ENCODE measurements at places on chromosomes 11 and 22.

DNA sequence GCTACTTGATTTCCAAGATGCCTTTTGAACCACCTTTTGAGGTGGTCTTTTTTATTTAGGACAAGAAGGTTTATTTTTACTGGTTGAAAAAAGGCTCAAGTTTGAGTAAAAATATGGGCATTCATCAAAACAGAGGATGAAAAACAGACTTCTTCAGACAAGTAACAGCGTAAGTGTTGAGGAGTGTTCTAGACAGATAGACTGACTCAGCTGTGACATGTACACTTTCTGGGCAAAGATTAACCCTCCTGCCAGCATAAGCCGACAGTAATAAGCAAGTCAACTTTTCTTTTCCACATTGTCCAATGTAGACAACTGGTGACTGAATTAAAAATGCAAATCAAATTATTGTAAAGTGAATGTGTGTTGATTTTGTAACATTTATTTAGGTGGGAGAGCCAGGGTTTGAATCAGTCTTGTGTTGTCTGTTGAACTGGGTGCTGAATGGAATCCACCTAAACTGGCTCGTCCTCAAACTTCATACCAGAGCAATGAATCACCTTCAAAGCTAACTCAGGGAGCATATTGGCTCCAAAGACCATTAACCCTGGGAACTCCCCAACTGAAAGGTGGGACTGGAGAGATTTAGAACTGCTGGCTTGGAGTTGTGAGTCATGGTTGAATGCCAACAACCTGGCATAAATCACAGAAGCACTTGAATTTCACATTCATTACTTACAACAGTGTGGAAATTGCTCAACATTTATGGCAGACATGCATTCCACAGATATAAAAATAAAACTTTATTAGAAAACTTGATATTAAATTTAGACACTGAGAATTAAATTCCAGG, 377.0 kb downstream of the ETS1 start:
- DNase-seq, result peak; percentile 93

GRCh38 chr22:37243402-37244113, 511 bp downstream of the RAC2 start:
- no peak for DNase-seq

GRCh38 chr11:46718155-46719019, 626 bp upstream of the F2 start:
- DNase-seq, result no peak

- DNase-seq, result no peak
These were observed 161.8 kb downstream of the IGLL1 start for GRCh38 chr22:23418159-23418788.

- DNase-seq, result no peak
These were observed 3.2 kb downstream of the SLC22A8 start for GRCh38 chr11:63012430-63012829.

DNA sequence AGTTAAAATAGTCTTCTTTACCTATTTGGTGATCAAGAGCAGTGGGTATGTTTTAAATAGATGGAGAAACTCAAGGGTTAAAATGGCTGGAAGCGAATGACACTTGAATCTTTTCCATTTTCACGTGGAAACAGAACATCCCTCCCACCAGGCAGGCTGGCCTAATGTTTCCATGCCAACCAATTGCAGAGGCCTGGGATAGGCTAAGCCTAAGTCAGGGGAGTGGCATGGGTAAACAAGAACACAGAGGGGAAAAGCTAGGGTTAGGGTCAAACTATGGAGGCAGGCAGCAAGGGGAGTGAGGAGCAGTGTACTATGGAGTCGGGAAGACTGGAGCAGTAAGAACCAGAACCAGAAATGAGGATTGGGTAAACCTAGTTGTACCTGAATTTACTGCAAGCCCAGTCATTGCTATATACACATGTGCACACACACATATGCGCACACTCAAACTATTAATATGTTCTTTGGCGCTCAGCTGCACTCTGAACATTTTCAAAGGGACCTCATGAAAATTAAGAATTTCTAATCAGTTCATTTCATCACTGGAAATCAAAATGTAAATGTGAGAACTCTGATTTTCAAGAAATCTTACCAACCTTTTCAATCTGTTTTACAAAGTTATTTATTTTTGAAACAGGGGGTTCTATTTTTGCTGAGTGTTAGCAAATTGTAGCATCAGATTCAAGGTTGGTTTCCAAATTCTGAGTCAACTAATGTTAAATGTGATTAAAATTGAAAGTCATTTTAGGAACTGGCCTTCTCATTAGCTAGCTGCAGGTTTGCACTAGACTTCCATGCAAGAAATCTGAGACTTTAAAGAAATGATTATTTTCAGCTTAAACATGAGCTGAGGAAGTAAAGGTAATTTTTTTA, 327.0 kb upstream of the CCDC90B start:
- no peak for DNase-seq

DNA sequence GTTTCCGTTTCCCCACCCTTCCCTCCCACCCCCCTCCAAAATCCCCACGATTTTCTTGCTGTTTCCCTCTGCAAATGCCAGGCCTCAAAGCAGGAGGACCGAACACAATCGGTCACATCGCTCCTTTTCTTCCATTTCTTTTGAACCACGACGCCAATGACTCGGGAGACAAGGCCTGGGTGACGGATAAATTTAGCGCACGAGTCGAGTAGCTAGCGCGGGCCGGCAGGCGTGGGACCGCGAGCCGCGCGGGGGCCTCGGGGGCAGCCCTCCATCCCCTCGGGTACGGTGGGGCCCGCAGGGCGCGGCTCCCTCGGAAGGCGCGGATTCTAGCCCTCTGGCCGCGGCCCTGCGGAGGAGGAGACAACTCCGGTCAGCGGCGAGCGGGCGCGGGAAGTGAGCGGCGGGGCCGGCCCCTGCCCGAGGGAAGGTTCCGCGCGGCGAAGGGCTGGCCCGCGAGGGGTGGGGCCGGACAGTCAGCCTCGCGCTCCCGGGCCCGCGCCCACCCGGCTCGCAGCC, 414 bp downstream of the JOSD1 start:
- no peak for DNase-seq

DNA sequence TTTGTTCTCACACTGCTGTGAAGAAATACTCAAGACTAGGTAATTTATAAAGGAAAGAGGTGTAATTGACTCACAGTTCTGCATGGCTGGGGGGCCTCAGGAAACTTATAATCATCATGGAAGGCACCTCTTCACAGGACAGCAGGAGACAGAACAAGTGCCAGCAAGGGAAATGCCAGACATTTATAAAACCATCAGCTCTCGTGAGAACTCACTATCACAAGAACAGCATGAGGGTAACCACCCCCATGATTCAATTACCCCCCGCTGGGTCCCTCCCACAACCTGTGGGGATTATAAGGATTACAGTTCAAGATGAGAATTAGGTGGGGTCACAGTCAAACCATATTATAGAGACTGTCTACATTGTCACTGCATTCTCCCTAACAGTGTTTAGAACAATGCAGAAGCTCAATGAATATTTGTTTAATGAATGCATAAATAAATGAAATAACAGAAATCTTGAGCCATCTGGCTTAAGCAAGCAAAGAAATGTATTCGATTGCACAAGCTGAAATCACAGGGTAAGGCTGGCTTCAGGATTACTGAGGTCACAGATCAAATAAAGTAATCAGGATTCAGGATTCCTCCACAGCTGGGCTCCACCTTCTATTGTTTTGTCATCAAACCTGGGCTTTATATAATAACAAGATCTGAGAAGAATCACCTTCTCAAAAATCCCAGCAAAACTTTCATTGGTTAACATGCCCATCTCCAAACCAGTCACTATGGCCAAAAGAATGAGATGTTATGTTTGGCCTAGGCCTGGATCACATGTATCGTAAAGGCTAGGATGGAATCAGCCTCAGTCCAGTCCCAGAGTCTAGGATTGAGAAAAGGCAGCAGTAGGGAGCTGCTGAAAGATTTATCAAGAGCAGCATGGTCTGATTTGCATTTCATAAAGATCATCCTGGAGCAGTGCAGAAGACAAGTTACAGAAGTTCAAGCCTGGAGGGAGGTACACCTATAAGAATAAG, 137.8 kb upstream of the UBASH3B start:
- no peak for DNase-seq

GRCh38 chr11:131392528-131393255, 22.3 kb downstream of the NTM start:
- DNase-seq, result no peak

- peak; percentile 83 for DNase-seq
These were observed 9.7 kb upstream of the THY1 start for GRCh38 chr11:119432484-119433357.

DNA sequence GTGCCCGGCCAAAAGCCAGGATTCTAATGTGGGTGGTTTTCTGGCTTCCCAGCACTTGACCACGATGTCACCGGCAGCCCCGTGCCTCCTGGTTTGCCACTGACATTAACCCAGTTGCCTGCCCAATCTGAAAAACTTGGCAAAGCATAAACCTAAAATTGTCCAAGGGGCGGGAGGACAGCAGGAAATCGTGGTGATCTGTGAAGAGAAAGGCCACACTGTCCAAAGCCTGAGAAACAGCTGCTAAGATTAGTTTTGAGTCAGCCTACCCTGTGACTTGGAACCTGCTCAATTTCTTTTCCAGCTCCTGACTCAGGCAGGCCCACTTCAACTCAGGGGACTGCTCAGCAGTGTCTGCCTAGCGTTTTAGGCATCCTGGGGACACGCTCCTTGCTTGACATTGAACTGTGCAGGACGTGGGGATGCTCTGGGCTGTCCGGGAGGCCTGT, 8.2 kb upstream of the F2 start:
- peak; percentile 96 for DNase-seq

DNA sequence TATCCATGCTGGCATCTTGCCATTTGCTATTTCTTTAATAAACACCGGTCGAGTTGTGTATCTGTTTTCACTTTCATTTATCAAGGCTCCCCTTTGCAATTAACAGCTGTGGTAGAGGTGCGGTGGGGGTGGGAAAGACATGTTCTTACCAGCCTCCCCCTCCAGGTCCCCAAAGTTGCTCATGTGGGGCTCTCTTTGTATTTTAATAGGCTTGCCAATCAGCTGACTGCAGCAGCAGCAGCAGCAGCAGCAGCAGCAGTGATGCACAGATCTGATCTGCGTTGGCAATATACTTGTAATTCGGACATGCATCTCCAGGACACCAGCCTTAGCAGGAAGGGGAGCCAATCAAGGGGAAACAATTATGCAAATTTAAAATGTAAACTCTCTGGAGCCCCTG, 40.3 kb upstream of the E2F8 start:
- no peak for DNase-seq

- no peak for DNase-seq
These were observed 297.7 kb upstream of the FAT3 start for GRCh38 chr11:91926965-91927364.

DNA sequence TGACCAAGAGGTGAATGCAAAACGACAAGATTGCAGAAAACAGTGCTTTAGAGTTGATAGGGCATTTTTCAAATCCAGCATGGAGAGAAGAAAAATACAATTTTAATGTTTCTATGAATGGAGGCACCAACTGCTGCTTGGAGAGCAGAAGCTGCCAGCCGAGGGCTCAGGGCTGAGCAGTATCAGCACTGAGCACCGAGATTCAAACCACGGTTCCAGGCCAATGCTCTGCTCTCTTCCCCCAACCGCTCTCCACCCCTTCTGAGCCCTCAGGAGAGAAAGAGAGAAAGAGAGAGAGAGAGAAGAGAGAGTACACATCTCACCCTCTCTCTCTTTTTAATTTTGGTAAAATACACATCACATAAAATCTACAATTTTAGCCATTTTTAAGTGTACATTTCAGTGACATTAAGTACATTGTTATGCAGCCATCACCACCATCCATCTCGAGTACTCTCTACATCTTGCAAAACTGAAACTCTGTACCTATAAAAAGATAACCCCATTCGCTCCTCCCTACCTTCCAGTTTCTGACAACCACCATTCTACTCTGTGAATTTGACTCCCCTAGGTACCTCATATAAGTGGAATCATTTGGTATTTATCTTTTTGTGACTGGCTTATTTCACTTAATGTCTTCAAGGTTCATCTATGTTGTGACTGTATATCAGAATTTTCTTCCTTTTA, 333.3 kb downstream of the MIAT start:
- DNase-seq, result no peak

- DNase-seq, result no peak
These were observed 666.6 kb downstream of the LUZP2 start for GRCh38 chr11:25163421-25163820.

DNA sequence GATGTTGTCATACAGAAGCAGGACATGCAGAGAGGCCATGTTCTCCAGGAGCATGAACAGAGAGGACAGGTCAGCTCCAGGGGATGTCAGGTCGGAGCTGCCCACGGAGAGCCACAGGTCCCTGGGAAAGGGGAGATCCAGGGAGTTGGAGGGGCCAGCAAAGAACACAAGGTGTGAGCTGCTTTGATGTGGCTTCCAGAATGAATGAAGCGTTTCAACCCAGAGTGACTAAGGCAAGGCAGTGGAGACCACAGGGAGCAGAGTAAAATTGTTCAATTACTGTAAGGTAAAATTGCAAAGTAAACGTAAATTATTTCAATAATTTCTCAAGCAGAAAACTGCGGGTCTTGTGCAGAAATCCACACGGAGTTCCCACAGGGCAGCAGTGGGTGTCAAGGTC, 5.6 kb upstream of the SCGB2A1 start:
- DNase-seq, result no peak

GRCh38 chr22:30910358-30910757, 58.2 kb downstream of the MORC2 start:
- DNase-seq, result no peak

GRCh38 chr11:112744041-112744440, 217.2 kb upstream of the NCAM1 start:
- DNase-seq, result no peak

GRCh38 chr22:29081517-29082236, 8.8 kb downstream of the KREMEN1 start:
- no peak for DNase-seq

GRCh38 chr11:46947399-46948077, 11.0 kb downstream of the CSTPP1 start:
- DNase-seq, result no peak

- no peak for DNase-seq
These were observed 1114.2 kb upstream of the RAG2 start for GRCh38 chr11:37712251-37712650.

DNA sequence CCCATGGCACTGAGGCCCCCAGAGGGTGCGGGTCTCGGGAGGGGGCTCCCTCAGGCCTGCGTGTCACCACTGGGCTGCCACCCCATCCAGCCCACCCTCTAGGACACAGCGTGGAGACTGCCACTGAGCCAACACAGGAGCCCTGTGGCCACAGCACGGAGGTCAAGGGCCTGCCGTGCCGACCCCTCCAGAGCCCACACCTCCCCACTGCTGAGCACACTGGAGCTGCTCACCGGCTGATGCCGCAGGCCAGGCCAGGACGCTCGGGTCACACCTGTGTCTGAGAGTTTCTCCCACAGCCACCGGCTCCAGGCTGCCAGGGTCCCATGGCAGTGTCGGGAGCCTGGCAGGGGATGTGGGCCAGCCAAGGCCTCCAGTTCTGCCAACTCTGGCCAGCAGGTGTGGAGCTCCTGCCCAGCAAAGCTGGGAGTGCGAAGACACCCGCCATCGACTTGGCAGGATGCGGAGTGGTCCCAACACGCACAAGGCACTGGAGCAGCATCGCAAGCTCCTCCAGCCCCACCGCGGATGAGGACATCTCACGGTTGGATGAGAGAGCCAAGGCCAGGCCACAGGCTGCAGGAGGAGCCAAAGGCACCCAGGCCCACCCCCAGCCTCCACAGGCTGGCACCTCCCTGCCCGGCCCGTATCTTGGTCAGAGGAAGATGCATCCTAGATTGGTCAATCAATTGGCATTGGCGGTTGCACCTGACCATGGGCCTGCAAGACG, 187.1 kb downstream of the BRD1 start:
- DNase-seq, result no peak

Data from GM04504 (cell line).